NCI-H510A (cell line): ENCODE measurements at places on chromosomes 7 and 10.

DNA sequence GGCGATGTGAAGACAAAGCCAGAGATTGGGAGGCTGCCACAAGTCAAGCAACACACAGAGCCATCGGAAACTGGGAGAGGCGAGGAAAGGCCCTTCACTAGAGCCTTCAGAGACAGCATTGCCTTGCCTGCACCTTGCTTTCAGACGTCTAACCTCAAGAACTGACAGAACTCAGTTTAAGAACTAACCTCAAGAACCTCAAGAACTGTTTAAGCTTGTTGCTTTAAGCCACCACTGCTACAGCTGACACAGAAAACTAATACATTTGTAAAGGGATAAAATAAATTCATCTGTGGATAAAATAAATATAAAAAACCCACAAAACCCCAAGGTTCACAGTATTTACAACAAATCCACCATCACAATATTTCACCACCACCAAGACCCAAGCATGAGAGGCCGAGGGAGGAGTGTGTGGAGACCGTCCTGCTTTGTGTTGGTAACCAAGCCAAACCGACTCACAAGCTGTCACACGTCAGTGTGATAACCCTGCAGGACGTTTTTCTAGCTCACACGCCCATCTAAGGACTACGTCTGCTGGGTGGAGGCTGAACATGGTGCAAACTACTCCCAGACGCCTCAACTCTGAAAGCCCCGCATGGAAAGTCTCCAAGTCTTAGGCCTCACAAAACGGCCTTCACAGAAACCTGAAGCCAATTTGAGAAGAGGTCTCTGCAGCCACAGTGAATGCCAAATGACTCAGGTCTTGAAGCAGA lies 116.8 kb downstream of the ABLIM1 start:
- DNase-seq = no peak

- DNase-seq = no peak
Observed at GRCh38 chr10:131155876-131156230, 155.7 kb downstream of the TCERG1L start.

DNA sequence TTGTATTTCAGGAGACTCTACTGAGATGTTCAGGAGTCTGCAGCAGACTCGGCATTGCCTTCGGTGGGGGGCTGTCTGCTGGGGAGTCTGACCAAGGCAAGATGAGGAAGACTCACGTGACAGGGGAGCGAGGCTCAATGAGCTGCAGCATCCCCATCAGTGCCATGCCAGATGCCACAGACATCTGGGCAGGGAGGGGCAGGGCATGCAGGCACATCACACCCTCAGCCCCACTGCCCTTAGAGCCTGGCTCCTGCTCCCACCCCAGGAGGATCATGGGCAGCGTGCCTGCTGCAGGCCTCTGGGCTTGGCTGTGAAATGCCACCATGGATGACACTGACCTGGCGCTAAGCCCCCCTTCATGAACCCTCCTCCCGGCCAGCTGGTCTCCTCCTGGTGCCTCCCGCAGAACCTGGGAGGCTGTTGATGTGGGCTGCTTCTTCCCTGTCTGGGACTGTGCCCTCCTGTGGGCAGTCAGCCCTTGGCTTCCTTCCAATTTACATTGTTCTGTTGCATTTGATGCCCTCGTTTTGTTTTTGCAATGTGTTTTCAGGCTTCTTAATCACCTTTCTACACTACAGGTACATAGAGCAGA lies 235.0 kb downstream of the PAXIP1 start:
- no peak for DNase-seq

DNA sequence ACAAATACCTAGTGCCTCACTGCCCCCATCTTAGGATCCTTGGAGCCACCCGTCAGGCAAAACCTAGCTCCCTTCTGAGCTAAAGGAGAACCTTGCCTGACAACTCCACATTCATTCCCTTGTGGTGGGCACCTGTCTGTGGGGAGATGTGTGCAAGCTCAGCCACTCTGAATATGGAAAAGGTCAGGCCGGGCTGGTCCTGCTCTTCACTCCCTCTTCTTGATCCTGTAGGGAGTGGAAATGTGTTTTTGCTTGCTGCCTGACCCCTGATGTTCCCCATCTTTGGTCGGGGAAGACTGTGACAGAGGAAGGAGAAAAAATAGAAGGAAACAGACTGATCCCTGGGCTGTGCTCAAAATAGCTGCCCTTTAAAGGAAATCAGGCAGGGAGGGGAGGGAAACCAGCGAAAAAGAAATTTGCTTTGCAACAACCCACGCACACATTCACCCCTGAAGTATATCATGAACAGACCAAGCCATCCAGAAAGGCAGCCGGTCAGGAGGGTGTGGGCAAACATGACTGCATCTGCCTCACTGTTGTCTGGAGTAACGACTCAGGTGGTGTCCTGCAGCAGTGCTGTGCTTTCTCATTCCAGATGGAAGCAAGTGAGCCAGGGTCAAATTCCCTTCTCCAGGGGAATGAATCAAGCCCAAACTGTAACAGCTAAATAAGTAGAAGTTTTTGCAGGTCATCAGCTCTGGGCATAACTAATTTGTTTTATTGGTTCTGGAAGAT lies 74.0 kb downstream of the SCRN1 start:
- DNase-seq = no peak

- no peak for DNase-seq
Observed at GRCh38 chr10:95604630-95605029, 43.5 kb upstream of the SORBS1 start.

GRCh38 chr10:63699785-63700613 lies 178.8 kb downstream of the REEP3 start:
- no peak for DNase-seq

DNA sequence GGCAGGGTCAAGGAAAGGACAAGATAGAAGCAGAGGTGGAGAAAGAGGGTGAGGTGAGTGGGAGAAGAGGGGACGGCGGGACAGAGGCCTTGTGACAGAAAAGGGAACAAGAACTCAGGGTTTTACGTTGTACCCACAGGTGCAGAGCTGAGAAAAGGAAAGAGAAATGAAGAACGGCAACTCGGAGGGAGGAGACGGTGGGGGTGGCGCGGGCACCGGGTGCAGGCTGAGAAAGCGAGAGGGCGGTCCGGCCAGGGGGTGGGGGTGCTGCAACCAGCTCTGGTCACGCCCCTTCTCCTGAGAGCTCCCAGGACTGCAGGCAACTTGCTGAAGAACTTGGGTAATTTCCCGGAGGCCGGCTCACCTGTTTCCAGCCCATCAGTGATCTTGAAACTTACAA lies 65.3 kb downstream of the CARD11 start:
- DNase-seq = no peak

DNA sequence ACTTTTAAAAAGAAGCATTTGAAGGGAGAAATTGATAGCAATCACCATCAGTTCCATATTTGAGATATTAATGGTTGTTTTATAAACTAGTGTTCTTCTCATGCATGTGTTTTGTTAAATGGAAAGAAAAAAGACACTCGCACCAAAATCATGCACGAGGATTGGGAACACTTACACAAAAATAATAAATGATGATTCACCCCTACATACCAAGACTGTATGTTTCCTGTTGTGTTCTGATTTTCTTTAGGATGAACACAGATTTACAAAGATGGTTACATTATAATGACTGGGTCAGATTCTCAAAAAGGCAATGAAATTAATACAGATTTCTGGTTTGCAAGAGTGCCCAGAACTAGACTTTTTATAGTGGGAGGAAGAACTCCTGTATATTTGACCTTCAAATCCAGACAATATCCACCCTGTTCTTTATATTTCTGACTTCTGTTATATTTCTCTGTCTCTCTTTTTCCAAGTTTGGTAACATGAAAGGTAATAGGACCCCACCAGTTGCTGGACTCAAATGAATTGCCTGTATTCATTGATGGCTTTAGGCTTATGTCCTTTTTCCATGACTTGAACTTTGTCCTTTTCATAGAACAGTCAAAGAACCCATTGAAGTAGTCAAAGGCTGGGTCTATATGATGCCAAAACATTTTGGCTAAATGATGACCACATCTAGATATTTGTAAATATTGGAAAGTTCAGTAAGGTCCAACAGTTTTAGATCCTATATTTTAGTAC lies 54.4 kb downstream of the SEMA3A start:
- no peak for DNase-seq

DNA sequence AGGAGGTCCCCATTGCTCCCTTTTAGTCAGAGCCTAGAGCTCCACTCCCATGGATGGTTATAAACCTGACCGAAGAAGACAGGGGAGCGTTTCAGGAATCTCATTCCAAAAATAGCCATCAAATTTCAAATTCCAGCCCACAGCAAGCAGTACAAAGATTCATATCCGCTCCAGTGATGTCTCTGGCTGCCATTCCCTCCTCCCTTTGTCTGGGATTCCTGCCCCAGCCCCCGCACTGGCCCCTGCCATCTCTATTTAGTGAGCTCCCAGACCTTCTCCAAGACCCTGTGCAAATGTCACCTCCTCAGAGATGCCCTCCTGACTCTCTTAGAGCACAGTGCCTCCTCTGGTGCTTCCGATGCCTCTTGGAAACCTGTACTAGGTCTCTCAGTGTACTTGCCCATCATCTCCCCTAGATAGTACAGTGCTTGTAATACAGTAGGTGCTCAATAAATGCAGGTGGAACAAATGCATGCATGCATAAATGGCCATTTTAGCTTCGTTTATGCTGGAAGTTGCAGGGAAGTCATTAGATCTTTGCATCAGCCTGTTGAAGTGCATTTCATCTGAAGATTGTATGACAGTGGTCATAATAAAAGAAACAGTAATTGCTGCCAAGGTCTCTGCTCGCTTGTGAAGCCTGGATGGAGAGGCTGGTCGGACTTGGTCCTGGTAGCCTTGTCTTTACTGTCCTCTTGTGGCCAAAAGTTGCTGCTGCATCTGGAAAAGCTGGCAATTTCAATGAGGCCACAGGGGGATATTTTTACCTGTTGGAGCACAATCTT lies 32.0 kb upstream of the HABP2 start:
- peak; percentile 63 for DNase-seq

- DNase-seq = no peak
Observed at GRCh38 chr10:51272555-51272954, 198.3 kb downstream of the PRKG1 start.

DNA sequence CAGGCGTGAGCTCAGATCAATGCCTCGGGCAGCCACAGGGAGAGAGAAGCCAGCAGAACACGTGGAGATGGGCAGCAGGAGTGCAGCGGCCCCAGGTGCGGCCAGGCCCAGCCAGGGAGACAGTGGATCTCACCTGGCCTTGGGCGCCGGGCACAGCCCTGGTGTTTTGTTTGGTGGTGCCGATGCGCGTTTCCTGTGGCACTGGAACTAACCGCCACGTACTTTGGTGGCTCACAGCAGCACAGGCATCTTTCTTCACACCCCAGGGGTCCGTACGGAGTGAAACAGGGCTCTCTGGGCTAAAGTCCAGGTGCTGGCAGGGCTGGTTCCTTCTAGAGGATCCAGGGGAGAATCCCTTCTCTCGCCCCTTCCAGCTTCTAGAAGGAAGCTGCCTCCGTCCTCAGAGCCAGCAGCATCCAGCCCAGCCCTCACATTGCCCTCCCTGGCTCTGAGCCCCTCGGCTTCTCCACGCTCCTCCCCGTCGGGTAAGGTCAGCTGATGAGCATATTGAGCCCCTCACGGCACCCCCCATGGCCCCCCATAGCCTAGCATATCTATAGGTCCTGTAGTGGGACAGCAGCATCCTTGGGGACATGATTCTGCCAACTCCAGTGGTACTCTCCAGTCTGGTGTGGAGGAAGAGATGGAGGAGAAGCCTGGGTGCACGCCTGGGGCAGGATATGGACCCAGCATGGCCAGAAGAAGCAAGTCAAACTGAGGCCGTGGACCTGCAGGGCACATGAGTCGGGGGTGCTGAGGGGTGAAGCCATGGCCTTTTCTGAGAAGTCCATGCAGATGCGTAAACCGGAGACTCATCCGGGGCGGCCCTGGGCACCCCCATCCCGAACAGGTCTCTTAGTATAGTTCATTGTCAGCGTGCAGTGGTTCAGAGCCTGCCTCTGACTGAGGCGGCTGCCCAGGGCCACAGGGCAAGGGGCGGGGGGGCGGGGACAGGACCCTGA lies 43.4 kb upstream of the PPP2R2D start:
- no peak for DNase-seq

GRCh38 chr10:100731407-100732240 lies 13.8 kb upstream of the PAX2 start:
- DNase-seq = no peak

DNA sequence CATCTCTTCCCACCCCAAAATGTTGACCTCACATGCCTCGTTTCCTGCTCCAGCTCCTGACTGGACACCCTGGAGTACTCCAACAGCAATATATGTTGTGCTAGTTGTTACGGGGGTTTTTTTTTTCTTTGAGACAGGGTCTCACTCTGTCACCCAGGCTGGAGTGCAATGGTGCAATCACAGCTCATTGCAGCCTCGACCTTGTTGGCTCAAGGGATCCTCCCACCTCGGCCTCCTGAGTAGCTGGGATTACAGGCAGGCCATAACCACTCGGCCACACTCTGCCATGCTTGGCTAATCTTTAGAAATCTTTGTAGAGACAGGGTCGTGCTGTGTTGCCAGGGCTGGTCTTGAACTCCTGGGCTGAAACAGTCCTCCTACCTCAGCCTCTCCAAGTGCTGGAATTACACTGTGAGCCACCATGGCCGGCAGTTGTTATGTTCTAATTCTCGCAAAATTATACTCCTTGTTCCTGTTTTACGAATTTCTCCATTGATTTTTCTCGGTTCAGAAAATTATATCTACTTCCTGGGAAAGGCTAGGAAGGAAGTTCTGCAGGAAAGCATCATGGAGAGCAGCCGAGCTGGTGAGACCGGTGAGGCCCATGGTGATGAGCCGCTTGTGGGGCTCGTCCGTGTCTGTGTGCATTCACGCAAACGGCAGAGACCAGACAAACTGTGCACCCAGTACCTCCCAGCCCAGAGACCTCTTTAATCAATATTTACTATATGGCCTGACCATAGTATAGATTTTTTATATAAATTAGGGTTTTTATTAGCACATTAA lies 52.4 kb upstream of the DNAJB6 start:
- no peak for DNase-seq

DNA sequence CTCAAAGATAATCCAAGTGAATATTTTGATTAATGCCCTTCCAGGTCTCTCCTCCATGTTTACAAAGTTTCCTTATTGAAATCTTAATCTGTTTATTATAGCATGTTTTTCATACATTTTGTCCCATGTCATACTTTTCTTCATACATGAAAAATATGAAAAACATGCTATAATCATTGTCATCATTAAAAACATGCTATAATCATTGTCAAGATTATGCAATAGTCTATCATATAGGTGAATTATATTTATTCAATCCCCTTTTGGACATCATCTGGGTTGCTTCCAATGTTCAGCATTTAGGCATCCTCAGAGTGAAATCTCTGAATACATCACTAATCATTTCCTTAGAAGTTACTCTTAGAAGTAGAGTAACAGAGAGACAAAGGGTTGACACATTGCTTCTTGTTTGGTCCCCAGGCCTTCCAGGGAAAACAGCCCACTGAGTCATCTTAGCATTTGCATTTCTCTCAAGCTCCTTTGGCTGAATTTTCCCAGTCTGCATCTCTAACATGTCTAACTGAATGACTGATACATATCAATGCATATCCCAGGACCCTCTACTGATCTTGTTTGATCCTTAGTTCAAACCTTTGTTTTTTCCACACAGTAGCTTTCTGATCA lies 87.0 kb downstream of the SGMS1 start:
- DNase-seq = no peak
